ENCODE measurements at places on chromosomes 3 and 15.
A peak's percentile ranks its signal among the peaks of the same experiment; 100 is the strongest.

DNA sequence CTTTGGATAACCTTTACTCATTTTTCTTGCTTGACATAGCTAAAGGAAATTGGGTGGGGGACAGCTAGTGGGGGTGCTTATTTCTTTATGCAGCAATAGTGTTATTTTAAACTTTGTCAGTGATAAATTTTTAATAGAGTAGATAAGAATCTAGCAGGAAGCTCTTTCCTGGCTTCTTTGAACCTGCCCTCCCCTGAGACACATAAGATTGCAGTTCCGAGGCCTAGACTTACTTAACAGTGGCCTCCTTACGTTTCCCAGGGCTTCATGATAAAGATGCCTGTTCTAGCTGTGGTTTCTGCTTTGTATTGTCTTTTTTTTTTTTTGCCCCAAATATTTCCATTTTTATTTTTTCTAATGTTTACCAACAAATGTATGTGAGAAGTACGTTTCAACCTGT, 170.1 kb downstream of the VPS8 start:
- DNase-seq: no peak

- no peak for DNase-seq
Observed at GRCh38 chr15:67859331-67859946, 19.6 kb upstream of the RNU6-1 start.

GRCh38 chr15:50933341-50933740, 24.9 kb downstream of the AP4E1 start:
- DNase-seq: no peak

DNA sequence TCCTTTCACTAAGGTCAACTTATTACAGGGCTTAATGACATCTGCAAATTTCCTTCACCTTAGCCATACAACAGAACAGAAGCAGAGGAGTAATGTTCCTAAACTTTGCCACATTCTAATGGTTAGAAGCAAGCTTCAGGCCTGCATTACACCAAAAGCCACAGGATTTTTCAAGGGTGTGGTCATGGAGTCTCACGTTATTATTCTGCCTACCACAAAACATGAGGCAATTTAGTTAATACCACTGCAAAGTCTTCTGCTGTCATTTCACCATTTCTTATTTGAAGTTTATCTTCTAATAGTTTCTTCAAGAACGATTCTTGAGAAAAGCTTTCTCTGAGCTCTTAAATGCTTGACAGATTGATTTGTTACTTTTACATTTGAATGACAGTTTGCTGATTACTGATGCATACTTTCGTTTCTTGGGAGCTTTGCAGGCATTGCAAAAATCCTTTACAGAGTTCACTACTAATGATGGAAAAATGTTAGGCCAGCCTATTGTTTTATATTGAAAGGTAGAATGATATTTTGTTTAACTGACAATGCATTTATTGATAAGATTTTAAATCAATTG, 1257.1 kb downstream of the NSUN3 start:
- no peak for DNase-seq

GRCh38 chr3:35671483-35671882, 32.2 kb downstream of the ARPP21 start:
- DNase-seq: no peak

- DNase-seq: no peak
Observed at GRCh38 chr3:179244878-179245277, 6.0 kb downstream of the KCNMB3 start.

- DNase-seq: no peak
Observed at GRCh38 chr3:182364323-182364722, 429.0 kb upstream of the ATP11B start.

DNA sequence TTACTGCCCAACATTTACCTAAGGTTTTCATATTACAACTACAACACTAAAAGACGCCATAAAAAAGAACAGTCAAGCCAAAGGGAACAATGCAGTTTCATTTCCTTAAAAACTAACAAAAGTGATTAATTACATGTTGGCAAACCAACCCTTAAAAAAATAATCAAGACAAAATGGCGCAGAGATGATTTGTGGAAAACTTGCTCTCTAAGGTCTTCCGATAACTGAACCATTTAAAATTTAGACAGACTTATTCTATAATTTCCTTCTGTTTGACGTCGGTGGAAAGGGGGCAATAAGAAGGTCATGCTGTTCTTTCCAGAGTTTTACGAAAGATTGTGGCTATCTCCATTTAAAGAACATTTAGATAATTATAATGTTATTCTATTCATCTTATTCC, 87.6 kb downstream of the RYK start:
- no peak for DNase-seq

- DNase-seq: no peak
Observed at GRCh38 chr15:78599189-78599588, 21.6 kb downstream of the CHRNA3 start.

DNA sequence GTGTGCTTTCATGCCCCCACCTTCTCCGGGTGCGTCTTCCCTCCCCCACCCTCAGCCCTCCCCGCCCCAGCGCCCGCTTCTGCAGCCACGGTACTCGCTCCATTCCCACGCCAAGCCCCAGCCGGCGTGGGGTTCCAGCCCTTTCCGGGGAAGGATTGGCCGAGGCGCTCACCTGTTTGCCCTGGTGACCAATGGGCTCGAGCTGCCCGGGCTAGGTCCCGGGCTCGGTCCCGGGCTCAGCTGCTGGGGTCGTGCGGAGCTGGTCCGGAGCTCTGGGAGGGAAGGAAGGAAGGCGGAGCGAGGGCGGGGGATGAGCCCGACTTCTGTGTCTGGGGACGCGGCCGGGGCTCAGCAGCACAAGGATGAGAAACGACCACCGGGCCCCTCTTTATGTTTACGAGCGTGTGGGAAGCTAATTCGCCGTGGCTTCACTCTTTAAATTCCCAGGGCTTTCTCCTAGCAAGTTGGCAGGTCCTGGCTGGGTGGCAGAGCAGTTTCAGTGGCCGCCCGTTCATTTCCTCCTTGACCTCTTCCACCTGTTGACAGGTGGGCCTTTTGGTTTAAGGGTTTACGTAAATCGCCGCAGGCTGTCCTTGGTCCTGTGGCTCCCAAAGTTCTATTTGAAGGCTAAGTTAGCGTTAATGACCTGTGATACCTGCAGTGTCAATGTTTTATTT, at the start of gene IGSF10:
Gene IGSF10 (minus strand): TSS at position 288 of the 677 bp plus-strand sequence. CDS start 2,352 bp downstream, outside the sequence.
- DNase-seq: no peak

DNA sequence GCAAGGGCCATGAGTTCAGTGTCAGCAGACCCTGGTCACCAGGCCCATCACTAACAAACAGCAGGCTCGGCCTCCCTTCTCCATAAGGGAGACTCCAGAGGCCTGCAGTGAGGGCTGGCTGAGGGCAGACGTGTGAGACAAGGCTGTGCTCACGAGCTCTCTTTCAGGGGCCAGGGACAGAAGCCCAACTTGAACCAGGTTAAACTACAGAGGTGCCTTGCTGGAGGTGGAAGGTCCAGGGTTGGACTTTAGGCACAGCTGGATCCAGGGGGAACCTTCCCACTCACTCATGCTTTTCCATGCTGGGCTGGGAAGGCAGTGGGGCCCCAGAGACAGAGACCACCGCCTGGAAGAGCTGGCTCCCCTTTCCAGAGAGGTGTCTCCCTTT, 19.0 kb downstream of the CFAP100 start:
- DNase-seq: no peak

GRCh38 chr3:182895513-182896112, 84.7 kb downstream of the DCUN1D1 start:
- peak; percentile 37 for DNase-seq

DNA sequence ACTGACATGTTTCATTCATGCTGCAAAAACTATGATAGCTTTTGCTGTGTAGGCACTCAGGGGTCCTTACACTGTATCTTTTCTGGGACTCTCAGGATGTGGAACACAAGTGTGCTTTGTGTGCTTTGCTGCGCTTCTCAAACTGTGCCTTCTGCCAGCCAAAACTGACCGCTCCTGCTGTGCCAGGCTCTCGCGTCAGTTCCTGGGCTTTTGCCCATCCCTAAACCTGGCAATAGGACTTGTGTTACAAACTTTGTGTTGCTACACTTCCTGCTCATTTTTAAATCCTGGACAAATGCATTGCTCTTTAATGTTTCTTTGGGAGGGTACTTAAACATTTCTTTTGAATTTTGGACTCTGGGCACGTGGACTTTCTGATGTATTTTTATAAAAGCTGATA, 60.3 kb downstream of the DIPK2A start:
- DNase-seq: no peak

- DNase-seq: no peak
Observed at GRCh38 chr3:55500555-55501330, 13.6 kb upstream of the WNT5A start.

DNA sequence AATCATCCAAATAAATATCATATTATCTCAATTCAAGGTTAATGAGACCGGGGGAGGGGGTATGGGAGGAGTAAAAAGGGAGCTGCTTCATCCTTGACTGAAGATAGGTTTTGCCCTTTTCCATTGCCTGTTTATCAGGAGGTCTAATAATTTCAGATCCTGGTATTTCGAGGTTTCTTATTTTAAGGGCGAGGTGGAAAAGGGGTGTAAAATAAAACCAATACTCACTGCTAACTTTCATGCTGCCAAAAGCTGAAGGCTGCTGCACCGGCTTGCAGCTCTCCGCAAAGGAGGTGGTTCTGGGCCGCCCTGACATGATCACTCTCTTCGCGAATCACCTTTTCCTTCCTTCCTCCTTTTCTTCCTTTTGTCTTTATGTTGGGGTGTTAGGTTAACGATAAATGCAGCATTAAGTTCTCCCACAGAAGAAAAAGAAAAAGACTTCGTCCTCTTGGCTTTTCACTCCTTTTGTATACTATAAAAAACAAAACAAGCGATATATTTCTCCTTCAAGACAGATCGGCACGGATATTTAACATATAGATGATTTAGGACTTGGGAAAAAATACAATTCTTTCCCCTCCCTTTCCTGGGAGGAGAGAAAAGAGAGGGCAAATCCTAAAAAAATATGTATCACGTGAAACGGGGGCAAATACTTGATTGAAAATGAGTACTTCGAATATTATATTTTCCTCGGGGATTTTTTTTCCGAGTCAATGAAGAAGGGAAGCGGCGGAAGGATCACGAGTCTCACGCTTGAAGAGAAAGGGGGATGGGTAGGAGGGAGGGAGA, 932 bp downstream of the GSK3B start:
- DNase-seq: peak; percentile 83

- DNase-seq: no peak
Observed at GRCh38 chr3:104368760-104369159, 997.9 kb upstream of the ALCAM start.

- DNase-seq: peak; percentile 31
Observed at GRCh38 chr15:89964232-89964954, 36.7 kb upstream of the ZNF710 start.

- DNase-seq: no peak
Observed at GRCh38 chr15:66775127-66776105, 73.4 kb downstream of the SMAD6 start.

DNA sequence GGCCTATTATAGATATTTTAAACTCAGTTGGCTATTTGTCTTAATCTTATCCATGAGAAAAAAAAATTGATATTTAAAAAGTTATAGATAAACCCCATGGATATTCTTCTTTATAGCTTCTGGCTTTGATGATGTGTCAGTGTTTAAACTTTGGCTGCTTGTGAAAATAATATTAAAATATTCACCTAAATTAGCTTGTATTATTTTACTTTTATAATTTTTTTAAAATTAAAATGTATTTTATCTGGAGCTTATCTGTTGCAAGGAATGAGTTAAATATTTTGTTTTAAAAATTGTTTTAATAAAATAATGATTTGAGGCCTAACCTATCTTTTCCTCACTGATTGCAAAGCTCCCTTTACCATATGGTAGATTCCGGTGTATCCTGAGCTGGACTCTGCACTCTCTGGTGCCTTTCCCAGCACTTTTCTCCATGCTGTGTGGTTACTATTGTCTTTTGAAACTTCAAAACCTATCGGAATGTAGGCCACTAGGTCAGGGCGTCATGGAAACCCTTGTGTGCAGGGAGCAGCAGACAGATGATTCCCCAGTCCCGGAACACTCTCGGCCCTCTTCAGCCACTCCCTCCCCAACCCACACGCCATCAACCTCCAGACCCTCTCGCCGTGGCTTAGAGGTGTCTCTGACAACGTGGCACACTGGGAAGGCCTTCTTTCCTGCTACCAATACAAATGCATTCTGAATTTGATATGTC, 252.3 kb upstream of the ATP10A start:
- no peak for DNase-seq

DNA sequence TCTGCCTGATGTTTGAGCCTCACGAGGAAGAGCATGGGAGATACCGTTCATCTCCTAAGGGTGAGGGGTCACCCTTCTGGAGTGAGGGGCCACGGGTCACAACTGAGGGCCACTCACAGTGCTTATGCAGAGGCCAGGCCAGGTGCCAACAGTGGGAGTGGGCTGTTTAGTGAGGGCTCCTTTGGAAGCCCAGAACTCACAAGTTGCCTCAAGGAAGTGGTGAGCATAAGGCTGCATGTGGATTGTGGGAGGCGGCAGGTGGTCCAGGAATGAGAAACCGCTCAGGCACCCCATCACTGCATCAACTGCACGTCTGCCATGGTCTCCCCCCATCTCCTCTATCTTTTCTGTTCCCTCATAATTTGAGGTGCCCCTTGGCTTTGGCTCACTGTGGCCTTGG, 26.5 kb downstream of the SPSB4 start:
- DNase-seq: no peak

All from hematopoietic multipotent progenitor cell treated with erythropoietin and hydrocortisone succinate and interleukin-3 and kit ligand, for 8 days (in vitro differentiated cells).